Activated T-cell treated with anti-CD3 and anti-CD28 coated beads for 1 hour (primary cell): ENCODE measurements at places on chromosomes 7 and 10.

- no peak for DNase-seq
Measured at GRCh38 chr7:112898432-112899290, 108.5 kb upstream of the TMEM168 start.

- DNase-seq, result no peak
Measured at GRCh38 chr7:14179781-14180180, 190.3 kb upstream of the ETV1 start.

GRCh38 chr10:5603091-5603847 is 63.1 kb downstream of the ASB13 start:
- no peak for DNase-seq

- no peak for DNase-seq
Measured at GRCh38 chr7:24843821-24844434, 86.7 kb upstream of the GSDME start.

GRCh38 chr7:143385891-143386781 is 5.0 kb downstream of the ZYX start:
- no peak for DNase-seq

- DNase-seq, result no peak
Measured at GRCh38 chr7:54814401-54814800, 55.4 kb upstream of the SEC61G start.

GRCh38 chr7:17234398-17235031 is 63.9 kb upstream of the AHR start:
- peak; percentile 28 for DNase-seq

GRCh38 chr10:89738551-89739209 is 37.3 kb downstream of the KIF20B start:
- DNase-seq, result no peak

DNA sequence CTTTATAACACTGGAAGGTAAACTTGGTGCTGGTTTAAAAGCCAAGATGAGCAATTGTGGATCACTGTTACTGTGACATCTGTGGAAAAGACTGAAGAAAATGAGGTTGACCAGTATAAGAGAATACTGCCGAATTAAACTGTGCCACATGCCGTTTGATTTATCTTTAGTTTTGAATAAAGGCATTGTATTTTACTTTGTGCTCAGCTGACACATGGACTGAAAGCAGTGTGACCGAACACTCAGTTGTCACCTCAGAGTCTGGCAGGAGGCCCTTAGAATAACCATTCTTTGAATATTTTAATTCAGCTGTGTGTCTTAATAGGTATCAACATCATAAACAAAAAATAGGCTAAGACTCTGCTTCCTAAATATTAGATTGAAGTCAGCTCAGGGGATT is 133.7 kb upstream of the GJD4 start:
- DNase-seq, result no peak

GRCh38 chr10:114356751-114357514 is 47.4 kb downstream of the AFAP1L2 start:
- DNase-seq, result no peak

DNA sequence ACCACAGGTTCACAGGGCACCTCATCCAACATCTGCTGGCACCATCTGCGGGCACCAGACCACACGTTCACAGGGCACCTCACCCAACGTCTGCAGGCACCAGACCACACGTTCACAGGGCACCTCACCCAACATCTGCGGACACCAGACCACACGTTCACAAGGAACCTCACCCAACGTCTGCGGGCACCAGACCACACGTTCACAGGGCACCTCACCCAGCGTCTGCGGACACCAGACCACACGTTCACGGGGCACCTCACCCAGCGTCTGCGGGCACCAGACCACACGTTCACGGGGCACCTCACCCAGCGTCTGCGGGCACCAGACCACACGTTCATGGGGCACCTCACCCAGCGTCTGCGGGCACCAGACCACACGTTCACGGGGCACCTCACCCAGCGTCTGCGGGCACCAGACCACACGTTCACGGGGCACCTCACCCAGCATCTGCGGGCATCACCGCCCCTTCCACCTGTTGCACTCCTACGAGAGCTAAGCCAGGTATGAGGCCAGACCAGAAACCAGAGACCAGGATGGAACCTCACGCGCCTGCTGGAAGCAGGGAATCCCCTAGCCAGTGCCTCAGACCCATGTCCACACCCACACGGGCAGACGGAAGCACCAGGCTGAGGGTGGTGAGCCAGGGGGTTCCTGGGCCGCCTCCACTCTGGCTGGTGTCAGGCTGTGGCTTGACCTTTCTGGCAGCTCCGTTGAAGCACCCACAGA is 182.8 kb downstream of the MAD1L1 start:
- no peak for DNase-seq

- no peak for DNase-seq
Measured at GRCh38 chr10:18501198-18501597, 150.2 kb downstream of the NSUN6 start.

DNA sequence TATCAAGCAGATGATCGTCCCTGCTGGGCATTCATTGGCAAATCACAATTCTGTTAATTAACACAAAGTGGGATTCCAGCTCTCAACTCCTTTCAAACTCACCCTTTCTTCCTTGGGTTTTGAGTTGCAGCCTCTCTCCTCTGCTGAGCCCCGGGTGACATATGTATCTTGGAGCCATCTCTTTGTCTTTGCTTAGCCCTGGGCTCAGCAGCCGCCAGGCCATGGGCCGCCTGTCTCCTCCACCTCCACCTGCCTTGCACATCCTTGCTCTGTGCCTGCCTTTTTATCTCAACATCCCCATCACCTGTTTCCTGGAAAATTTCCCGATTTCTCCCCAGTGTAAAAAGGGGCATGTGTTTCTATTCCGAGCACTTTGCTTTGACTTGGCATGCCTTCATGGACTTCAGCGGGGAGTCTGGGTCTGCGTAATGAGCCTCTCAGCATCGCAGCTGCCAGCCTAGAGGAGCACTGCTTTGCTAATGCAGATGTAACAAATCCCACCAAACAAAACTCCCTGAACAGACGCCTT is 141.3 kb upstream of the AGK start:
- no peak for DNase-seq

- no peak for DNase-seq
Measured at GRCh38 chr10:30744106-30744505, 114.6 kb upstream of the LYZL2 start.

DNA sequence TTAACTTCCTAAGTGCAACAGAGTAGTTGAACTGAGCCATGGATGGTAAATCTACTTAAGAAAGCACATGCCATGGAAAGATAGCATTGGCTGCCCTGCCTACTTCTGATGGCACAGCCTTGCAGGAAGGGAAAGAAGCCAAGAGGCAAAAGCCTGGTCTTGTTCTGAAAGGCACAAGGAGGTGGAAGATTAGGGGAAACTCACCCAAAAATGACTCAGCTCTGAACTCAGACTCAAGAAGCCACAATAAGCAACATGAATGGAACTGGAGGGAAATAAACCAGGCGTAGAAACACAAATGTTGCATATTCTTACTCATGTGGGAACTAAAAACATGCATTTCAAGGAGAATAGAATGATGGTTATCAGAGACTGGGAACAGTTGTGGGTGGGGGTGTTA is 20.8 kb upstream of the ALOX5 start:
- DNase-seq, result no peak

DNA sequence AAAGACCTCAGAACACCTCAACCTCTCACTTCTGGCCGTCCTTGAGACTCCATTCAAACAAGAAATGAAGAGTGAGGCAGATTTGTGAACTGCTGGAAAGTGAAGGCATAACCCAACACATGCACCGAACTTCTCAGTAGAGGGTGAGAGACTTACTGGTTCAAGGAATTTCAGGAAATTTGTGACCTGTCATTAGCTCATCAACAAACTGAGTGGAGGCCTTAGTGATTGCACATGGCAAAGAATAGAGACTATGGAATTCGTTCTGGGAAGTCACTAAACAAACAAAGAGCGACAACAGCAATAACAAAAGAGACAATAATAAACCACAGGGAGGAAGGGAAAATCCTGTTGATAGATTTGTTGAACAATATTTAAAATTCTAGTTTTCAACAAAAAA is 125.0 kb upstream of the AKR1E2 start:
- DNase-seq, result no peak

DNA sequence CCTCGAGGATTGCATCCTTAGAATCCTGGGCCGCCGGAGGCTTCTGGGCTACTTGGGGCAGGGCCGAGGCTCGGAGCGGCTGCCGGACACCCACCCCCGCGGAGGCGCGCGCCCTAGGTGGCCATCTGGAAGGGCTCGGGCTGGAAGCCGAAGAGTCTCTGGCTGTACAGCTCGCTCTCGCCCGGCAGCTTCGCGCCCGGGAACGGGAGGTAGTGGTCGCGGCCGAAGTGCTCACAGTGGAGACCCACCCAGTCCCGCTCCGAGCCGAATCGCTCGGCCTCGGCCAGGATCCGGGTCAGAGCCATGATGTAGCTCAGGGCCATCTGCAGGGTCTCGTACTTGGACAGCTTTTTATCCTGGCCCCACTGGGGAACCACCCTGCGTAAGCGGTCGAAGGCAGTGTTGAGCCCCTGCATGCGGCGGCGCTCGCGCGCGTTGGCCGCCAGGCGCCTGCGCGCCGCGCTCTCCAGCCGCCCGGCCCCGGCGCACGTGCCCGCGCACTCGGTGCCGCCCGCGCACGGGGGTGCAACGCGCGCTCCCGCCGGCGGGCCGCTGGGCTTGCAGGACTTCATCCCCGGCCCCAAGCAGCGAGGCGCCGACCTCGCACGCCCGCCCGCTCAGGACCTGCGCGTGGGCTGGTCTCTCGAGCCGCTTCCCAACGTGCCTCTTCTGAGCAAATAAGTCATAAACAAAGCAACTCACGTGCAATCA is 652 bp downstream of the ATOH7 start:
- peak; percentile 1 for DNase-seq

- no peak for DNase-seq
Measured at GRCh38 chr7:97200018-97200417, 82.5 kb downstream of the SDHAF3 start.

DNA sequence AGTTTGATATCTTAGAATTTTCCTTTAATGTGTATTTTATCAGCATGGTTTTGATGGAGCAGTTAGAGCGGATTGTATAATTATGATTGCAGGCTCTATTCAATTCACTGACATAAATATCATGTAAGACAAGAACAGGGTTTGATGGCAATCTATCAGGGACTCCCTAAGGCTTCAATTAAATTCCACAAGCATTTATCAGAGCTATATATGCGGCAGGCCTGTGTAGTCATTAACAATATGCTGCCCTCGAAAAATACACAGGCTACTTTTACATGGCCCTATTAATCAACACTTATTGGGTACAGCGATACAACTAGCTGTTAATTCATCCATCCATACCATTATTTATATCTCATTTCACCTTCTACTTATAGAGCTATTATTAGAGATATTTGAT is 358.1 kb upstream of the TPK1 start:
- DNase-seq, result no peak

DNA sequence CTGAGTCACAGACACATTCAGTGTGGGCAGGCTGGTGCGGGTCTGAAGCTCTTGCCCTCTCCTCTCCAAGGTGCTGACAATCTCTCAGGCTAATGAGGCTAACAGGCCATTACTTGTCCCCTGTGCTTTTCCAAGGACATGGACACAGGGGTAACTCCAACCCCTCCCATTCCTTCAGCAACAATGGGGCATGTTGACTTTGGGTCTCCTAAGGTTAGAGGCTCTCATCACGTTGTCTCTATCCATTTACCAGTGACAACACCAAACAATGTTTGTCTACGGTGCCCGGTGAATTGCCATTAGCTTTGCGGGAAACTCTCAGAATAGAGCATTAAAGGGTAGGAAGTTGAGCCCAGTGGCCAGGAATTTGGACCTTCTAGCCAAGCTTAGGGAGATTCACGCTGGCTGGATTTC is 101.6 kb upstream of the TNS3 start:
- no peak for DNase-seq

DNA sequence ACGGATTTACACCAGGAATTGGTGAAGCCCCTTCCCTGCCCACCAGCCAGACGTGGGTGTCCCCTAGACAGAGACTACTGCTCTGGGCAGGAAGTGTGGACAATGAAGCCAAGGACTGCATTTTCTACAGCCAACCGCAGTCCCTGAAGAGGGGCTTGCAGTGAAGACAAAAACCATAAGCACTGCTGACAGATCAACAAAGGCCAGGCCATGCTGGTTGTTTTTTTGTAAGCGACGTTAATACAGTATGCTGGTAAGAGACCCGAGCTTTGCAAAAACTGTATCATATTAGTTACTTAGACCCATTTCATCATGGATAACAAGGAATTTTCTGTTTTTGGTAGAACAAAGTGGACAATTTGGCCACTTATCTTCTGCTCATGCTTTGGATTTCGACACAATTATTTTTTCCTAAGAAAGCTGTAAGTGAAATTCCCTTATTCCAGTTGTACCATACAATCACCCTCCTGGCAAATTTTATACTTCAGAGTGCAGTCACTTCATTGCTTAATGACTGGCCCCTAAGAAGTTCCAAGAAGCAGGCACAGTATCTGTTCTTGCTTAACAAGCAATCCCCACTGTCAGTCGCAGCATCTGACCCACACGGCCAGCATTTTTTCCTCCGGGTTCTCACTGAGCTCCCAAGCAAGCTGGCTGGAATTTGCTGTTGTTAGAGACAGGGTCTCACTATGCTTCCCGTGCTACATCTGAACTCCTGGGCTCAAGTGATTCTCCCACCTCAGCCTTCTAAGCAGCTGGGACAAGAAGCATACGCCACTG is 163.5 kb downstream of the PARD3 start:
- no peak for DNase-seq

DNA sequence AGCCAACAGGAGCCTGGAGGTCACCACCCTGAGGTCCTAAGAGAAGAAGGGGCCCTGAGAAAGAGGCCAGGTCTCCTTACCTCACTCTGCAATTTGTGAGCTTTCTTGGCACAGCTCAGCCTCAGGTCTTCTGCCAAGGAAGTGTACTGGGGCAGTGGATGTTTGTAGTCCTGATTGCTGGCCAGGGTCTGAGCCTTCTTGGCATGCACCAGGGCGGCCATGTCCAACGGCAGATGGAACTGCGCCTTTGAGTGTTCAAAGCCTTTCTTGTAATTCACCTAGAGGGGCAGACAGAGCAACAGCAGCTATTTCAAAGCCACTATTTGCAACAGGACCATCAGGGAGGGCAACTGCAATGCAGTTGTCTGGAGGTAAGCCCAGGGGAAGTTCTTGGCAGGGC is 51.7 kb downstream of the NRAP start:
- no peak for DNase-seq

DNA sequence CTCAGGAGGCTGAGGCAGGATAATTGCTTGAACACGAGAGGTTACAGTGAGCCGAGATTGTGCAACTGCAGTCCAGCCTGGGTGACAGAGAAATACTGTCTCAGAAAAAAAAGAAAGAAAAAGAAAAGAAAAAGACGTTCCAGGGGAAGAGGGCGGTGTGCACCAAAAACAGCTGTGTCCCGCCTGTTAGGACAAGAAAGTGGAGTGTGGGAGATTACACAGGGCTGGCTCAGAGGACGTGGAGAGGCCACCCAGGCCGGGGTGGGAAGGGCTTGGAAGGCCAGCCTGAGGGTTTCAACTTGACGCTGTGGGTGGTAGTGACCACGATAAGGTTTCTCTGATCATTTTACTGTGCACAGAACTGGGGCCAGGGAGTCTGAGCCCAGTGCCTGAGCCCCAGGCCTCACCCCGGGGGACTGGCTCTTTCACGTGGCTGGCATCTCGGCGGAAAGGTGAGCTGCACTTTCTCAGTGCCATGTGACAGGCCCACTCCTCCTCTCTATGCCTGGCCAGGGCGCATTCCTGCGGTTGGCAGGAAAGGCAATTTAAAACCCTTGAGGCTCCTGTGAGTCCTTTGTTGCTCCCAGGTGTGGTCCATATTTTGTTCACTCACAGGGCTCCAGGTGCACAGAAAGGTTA is 13.9 kb downstream of the RHBDD2 start:
- no peak for DNase-seq

- no peak for DNase-seq
Measured at GRCh38 chr7:71135116-71135515, 3.2 kb downstream of the GALNT17 start.
